Stromal cell of bone marrow (primary cell): ENCODE measurements at places on chromosomes 4 and X.

DNA sequence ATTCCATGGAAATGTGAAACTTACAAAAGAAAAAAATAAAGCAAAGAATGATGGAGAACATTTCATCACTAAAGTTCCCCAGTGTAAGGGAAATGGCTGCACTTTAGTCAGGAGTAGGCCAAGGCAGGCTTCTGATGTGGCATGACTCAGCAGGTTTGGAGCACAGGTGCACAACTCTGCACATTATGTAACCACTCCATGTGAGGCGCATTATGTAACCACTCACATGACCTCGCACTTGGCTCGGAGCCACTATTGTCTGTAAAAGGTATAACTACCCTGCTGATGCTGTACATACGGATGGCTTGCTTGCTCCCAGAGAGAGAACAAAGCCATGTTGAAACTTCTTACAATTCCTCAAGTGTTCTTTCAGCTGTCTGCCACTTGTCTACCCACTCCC, 727.6 kb downstream of the TRAM1L1 start:
- DNase-seq, result no peak

- no peak for DNase-seq
These were observed 583 bp downstream of the GABRE start for GRCh38 chrX:151973851-151974335.

DNA sequence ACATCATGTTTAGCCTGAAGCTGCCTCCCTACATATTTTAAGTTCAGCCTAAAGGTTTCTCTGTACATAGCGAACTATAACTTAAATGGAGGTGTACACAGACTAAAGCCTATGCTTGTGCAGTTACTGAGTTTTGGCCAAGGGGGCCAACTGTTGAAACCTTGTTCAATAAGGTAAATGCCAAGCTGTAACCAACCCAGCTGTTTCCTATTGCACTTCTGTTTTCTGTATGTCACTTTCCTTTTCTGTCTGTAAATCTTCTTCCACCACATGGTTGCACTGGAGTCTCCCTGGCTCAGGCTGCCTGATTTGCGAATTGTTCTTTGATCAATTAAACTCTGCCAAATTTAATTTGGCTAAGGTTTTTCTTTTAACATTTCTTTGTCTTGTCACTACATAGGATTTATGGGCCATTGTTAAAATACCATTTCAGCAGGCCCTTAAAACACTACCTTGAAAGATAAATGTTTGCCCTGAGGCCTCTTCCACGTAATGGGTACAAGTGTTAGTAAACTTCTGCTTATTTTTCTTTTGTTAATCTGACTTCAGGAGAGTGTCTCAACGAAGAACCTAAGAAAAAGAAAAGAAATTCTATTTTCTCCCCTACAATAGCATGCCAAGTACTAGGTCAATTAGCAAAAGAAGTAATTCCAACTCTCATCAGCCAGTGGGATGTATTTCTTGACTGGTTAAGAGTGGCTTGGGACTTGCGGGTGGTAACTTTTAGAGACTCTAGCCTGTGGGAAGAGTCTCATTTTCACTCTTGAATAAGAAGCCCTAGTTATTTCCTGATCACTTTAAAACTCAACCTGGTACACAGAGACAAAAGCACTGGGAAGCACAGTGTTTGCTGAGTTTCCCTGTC, 45.7 kb upstream of the PRSS12 start:
- DNase-seq, result no peak

DNA sequence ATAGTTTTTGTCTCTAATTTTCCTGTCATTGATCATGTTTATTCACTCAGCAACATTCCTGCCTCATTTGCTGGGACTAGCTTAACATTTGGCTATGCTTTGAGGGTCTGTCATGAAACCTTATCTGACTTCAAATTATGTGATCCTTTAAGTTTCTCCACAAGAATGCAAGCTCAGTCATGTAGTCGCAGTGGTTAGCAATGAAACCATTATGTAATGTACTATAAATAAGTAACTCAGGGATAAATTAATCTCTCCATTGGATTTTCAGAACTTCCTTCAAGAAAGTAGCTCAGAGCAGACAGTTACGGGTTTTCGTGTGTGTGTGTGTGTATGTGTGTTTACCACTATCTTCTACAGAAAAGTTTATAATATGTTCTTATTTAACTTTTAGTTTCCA, 993.6 kb downstream of the ADGRL3 start:
- DNase-seq, result no peak

DNA sequence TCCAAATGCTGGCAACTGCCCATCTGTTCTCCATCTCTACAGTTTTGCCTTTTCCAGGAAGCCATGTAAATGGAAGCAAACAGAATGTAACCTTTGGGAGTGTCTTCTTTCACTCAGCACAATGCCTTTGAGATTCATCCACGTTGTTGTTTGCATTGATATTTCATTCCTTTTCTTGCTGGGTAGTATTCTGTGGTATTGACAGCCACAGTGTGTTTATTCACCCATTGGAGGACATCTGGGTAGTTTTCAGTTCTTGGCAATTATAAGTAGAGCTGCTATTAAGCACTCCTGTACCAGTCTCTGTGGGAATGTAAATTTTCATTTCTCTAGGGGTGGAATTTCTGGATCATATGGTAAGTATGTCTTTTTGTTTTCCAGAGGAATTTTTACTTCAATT, 194.3 kb upstream of the RPS6KA3 start:
- no peak for DNase-seq

- DNase-seq, result no peak
These were observed 1282.0 kb downstream of the PCDH7 start for GRCh38 chr4:32002037-32002747.

DNA sequence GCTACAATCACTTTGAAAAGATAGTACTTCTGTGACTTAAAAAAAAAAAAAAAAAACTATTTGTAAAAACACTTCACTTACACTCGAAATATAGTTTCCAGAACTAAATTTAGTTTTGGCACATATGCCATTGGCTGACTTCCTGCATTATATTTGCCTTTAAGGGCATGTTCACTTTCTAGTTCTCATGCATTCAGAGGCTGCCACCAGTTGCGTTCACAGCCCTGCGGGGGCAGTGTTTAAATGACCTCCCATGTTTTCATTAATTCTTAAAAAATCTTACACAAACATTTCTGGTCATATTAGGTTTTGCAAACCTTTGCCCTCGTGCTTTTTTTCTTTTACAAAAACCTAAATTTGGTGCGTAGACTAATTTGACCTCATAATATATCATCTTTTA, 12.4 kb upstream of the ARHGAP6 start:
- no peak for DNase-seq

GRCh38 chr4:10077483-10078335, 38.9 kb downstream of the WDR1 start:
- DNase-seq, result no peak

DNA sequence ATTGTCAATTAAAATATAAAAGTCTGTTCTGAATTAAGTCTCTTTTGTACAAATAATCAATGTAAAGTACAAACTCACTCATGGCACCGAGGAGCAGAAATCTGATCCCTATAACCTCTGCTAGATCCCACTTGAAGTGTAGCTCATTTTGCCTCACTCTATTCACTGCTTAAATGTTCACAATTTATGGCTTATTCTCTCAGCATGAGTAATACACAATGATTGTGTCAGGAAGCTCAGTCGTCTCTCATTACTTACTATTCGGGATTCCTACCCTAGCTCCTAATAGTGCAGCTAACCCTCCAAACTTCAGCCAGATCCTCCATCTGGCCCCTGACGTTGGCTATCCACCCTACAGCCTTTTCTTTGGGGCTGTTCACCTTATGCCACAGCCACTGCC, 4.7 kb upstream of the AMMECR1 start:
- DNase-seq, result no peak

DNA sequence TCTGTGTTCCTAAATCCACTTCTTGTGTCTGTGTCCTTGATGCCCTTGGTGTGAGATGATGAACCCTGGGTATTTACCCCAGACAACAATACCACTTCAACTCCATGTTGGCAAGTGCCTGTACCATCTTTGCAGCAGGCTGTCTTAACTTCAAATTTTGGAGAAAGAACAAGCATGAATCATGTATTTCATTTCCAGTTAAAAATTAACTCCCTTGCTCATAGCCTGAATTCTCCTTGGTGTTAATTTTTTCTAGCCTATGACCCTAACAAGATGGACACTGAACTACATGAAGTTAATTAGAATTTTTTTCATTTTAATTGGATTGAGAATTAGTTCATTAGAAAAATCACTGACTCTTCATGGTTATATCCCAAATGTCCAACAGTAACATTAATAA, 267.8 kb upstream of the INTU start:
- DNase-seq, result no peak

DNA sequence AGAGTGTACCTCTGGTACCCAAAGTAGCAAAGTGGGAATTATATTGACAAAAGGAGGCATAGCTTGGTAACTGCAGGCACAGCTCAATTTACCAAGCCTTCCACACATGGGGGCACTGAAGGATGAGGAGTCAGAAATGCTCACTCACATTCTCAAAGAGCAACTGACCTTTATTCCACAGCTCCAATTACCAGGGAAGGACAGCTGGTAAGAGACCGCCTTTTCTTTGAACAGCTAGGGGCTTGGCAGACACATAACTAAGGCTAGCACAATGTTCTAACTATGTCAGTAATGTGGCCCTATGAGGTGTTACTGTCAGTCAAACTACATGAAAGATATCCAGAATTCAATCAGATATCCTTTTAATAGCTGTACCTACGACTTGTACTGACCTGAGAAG, 20.5 kb upstream of the STS start:
- DNase-seq, result no peak

- no peak for DNase-seq
These were observed 19.6 kb upstream of the PLXNB3 start for GRCh38 chrX:153744210-153745066.

DNA sequence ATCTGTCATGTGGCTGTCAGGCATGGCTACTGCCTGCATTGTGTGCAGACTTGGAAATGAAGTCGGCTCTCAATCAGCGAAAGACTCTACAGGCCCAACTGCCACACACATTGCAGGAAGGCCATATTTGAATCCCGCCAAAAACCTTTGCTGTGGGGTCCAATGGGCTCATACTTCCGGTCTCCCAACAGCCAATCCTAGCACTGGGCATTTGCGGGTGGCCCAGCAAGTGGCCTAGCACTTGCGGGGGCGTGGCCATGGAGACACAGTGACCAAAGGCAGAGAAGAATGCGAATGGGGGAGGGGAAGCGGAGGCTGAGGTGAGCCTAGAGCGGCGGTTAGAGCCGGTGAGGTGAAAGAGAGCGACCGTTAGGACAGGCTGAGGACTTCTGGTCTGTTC, at the start of gene OTUD6A:
TSS of gene OTUD6A (plus strand) at position 382 of the 400 bp plus-strand sequence. CDS start 68 bp downstream, outside the sequence.
- no peak for DNase-seq

DNA sequence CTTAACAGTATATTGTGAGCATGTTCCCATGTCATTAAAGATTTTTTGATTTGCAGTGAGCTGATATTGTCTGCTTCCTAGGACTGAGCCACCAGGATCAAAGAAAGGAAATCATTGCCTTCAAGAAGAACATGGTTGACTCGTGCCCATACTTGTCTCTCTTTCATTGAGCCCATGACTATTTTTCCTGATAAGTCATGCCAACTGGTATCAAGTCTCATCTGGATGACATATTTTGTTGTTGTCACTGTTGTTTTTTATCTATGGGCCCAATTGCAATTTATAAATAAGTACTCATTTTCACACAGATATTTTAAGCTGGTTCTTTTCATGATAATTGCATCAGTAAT, 10.2 kb upstream of the RHOH start:
- no peak for DNase-seq

GRCh38 chr4:85246055-85246454, 228.9 kb upstream of the ARHGAP24 start:
- DNase-seq, result no peak

- DNase-seq, result no peak
These were observed 10.2 kb downstream of the TLR3 start for GRCh38 chr4:186078981-186079638.

- no peak for DNase-seq
These were observed 147.9 kb downstream of the NSUN7 start for GRCh38 chr4:40897557-40898203.

DNA sequence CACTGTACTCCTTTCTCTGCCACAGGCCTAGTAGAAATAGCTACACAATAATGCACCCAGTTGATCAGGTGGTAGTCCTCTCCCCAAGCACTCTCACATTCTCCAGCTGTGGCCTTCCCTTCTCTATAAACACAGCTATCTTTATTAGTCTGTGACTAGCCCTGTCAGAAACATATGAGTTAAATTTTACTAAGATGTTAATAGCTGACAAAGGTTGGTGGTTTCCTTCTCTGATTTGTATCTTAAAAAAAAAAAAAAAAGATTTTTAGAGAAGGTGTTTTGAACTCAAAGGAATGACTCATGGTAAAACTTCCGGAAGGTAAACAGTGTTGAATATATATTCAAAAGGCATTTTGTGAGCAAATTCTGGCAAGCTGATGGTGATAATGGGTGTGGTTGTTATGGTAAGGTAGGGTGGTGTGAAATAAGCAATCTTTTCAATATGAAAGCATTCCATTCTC, 327.4 kb downstream of the PPP3CA start:
- DNase-seq, result no peak

DNA sequence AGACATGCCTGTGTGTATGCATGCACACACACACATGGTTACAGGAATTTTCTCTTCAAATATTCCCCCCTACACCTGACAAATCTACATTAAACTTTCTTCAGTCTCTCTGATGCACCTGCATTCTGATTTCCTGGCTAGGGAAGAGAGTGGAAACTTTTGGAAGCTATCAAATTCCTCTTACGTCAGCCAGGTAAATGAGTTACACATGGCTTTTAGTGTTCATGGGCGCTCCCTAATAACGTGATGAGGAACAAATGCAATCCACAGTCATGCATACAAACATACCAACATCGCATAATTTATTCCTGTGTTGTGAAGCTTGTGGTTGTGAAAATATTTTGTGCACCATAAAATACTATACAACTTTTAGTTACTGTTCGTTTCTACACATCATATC, 34.9 kb downstream of the BMP3 start:
- DNase-seq, result no peak

- no peak for DNase-seq
These were observed 8.0 kb downstream of the SLC9B1 start for GRCh38 chr4:103011378-103012025.

- no peak for DNase-seq
These were observed 29.7 kb upstream of the UGT2B15 start for GRCh38 chr4:68700152-68700551.

GRCh38 chrX:149825424-149825823, 43.7 kb downstream of the MAGEA9 start:
- DNase-seq, result no peak

GRCh38 chrX:49202022-49202421, 2.0 kb upstream of the SYP start:
- DNase-seq, result no peak

- no peak for DNase-seq
These were observed 100.8 kb upstream of the LIMCH1 start for GRCh38 chr4:41437111-41437536.

- DNase-seq, result no peak
These were observed 2.0 kb downstream of the STBD1 start for GRCh38 chr4:76308548-76308947.

DNA sequence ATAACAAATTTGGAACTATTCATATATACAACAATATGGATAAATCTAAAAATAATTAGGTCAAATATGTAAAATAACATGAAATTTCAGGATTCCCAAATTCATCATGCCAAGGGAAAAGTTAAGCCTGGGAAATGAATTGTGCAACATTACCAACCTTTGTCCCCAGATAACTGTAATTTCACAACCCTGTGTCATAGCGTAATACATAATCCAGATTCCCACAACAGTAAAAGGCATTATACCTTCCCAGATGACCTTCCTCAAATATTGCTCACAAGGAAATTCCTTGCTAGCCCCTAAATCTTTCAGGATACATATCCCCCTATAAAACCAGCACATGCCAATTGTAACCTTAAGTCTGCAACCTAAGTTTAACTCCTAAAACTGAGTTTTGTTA, 32.9 kb upstream of the RAB40A start:
- no peak for DNase-seq
